ENCODE measurements at places on chromosomes 12 and 14. TPM values are rescaled to one million over a fixed set of nuclear protein-coding genes. Genes with fewer than 3 reads are reported as not detected.

Gene PLEKHD1
- total RNA-seq, result 0.11 TPM

Gene CCDC38
- not detected for total RNA-seq

Gene CFAP251
- total RNA-seq, result 3.0 TPM

GRCh38 chr12:17918013-17918412 is 172.0 kb downstream of the RERGL start:
- DNase-seq, result no peak

- DNase-seq, result no peak
Measured at GRCh38 chr12:27382924-27383323, 50.3 kb downstream of the BMAL2 start.

- no peak for DNase-seq
Measured at GRCh38 chr12:105445249-105445648, 114.8 kb downstream of the C12orf75 start.

- DNase-seq, result no peak
Measured at GRCh38 chr12:28234444-28234843, 44.2 kb downstream of the CCDC91 start.

- DNase-seq, result no peak
Measured at GRCh38 chr12:22899184-22899583, 274.2 kb downstream of the ETNK1 start.

Data from urinary bladder (tissue), 4 donors.